Myocyte (in vitro differentiated cells): ENCODE measurements at places on chromosomes 2 and 18. TPM values are rescaled to one million over a fixed set of nuclear protein-coding genes. Genes with fewer than 3 reads are reported as not detected.
A peak's percentile ranks its signal among the peaks of the same experiment; 100 is the strongest.

DNA sequence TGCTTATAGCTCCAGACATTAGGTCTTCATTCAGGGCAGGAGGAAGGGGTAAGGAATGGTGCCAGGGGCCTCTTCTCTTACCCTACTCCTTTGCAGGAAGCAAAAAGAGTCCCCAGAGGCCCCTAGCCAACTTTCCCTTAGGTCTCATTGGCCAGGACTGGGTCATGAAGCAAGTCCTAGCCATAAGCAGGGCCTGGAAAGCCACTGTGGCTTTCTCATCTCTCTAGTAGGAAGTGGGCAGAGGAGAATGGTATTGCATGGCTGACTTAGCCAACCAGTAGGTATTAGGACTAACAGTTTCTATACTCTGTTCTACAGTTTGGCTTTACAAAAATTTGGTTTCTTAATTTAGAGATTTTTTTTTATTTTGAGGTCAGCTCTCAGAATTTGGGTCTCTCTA, 4.8 kb downstream of the FAM228A start:
- DNase-seq: no peak

GRCh38 chr2:120546048-120546864, 189.4 kb upstream of the GLI2 start:
- DNase-seq: peak; percentile 82

DNA sequence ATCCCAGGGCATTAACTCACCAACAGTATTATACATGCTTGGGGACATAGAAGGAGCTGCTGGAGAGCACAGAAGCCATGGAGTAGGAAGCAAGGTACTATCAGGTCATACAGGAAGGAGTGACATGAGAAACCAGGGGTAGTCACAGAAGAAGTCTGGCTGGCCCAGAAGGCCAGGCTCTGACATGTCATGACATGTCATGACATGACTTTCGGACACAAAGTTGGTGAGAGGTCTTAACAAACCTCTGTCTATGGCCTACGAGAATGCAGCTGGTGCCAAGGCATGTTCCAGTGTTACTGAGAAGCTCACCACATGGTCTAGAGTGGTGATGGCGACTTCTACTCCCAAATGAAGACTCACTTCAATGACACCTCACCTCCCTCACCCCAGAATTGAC, 3.3 kb upstream of the CERS6 start:
- DNase-seq: no peak

GRCh38 chr18:6399776-6400175, 14.9 kb downstream of the L3MBTL4 start:
- no peak for DNase-seq

DNA sequence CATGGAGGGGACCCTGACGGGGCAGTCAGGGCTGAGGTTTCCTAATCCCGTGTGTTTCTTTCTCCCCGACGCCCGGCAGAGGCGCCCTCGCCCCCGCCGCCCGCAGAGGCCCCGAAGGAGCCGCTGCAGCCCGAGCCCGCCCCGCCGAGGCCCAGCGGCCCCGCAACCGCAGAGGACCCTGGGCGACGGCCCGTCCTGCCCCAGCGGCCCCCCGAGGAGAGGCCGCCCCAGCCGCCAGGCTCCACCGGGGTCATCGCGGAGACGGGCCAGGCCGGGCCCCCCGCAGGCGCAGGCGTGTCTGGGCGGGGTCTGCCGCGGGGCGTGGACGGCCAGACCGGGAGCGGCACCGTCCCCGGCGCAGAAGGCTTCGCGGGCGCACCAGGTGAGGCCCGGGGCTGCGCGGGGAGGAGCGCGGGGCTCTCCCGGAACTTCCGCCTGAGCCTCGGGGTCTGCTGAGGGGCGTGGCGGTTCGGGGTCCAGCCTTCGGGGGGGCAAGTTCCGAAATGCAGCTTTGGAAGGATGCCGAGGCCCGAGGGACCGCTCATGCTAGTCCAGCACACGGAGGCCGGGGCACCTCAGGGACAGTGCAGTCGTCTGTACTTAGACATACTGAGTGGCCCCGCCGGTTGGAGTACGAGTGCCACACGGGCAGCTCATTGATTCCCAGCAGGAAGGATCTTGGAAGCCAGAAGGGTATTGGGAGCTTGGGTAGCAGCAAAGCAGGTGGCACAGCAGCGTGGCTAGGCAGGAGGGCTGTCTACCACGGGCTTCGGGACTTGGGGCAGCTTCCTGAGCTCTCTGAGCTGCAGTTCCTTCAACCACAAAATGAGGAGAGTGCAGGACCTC, 60.1 kb downstream of the EMILIN2 start:
- DNase-seq: no peak

- DNase-seq: no peak
Observed at GRCh38 chr2:176137906-176138305, 8.4 kb downstream of the HOXD8 start.

GRCh38 chr2:192775459-192776262, 580.9 kb upstream of the TMEFF2 start:
- no peak for DNase-seq

DNA sequence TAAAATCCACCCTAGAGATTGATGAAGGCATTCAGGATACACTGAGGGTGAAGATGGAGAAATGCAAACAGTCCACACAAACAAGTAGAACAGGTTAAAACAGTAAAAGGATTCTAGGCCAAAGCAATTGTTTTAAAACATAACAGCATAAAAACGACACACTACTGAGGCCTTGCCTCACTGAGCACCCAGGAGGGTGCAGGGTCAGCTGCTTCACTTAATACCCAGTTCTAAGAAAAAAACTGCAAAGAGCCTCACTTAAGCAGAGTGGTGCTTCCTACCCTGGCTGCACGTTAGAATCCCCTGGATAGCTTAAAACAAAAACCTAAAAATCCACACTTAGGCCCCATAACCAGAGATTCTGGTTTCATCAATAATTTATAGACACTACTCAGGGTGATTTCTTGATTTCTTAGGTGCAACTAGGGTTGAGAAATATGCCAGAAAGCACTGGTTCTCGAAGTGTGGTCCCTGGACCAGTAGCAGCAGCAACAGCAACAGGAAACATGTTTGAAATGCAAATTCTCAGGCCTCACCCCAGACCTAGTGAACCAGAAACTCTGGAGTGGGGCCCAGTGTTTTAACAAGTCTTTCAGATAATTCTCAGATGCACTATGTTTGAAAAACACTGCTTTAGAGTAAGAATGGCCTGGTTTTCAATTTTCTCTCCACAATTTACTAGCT, 279.1 kb downstream of the ZEB2 start:
- DNase-seq: no peak

Gene KHK
- 0.21 and 0.24 TPM in 2 replicates for total RNA-seq

Gene UGT1A10
- not detected in 2 replicates for total RNA-seq
